NCI-H1105 treated with DMSO at 0.1 percent for 48 hours (cell line): ENCODE measurements at places on chromosomes 6 and 20.

- DNase-seq: no peak
Observed at GRCh38 chr6:5295623-5296022, 34.3 kb downstream of the FARS2 start.

GRCh38 chr6:39195792-39196385 lies 33.4 kb downstream of the KCNK5 start:
- DNase-seq: no peak

- no peak for DNase-seq
Observed at GRCh38 chr6:30656513-30656912, 9.6 kb downstream of the C6orf136 start.

- no peak for DNase-seq
Observed at GRCh38 chr6:73017476-73017875, 207.8 kb downstream of the KHDC1L start.

- DNase-seq: no peak
Observed at GRCh38 chr6:17768388-17768787, 61.7 kb upstream of the NUP153 start.

DNA sequence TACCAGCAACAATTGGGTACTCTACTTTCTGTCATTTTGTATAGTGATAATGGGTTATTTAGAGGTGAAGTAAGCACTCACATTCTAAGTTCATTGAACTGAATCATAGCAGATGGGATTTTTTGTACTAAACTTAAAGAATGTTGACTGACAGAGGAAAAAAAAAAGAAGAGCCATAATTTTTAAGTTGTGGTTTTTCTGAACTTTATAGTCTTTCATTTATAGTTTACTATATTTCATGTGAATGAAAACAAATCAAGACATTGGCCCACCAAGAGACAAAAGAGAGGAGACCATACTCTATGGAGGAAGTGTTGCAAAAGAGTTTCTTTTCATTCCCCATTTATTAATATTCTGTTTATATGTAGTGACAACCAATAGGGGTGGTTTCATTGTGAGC lies 685.7 kb downstream of the BCKDHB start:
- DNase-seq: no peak

DNA sequence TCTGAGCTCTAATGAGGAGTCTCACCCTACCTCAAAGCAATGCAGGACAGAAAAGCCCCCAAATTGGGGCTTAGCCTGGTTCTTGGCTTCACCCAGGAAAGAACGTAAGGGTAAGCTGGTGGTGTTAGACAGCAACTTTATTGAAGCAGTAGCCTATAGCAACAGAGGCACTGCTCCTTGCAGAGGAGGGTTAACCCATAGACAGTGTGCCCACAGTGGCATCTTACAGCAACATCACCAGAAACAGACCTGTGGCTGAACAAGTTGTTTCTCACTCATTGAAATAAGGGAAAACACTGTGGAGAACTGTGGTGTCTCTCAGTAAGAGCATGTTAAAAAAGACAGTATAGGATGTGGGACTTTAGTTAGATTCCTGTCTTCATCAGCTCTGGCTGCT lies 80.4 kb upstream of the SPTLC3 start:
- no peak for DNase-seq

DNA sequence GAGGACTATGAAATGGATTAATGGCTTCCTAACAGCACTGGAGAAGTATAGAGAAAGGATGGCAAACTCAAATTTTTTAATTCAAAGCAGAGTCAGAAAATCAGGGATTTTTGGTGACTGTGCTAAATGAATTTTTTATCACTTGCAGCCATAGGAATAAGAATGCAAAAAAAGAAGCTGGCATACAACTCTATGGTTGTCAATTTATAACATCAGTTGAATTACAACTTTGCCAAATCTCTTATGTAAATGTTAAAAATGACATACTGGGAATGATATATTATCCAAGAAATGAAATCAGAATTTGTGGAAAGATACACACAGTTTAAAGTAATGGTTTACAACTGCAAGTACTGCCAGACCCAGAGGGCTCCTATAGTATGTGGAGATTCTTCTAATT lies 106.5 kb downstream of the HTR1B start:
- DNase-seq: no peak
